ENCODE measurements at places on chromosomes 4 and X.

DNA sequence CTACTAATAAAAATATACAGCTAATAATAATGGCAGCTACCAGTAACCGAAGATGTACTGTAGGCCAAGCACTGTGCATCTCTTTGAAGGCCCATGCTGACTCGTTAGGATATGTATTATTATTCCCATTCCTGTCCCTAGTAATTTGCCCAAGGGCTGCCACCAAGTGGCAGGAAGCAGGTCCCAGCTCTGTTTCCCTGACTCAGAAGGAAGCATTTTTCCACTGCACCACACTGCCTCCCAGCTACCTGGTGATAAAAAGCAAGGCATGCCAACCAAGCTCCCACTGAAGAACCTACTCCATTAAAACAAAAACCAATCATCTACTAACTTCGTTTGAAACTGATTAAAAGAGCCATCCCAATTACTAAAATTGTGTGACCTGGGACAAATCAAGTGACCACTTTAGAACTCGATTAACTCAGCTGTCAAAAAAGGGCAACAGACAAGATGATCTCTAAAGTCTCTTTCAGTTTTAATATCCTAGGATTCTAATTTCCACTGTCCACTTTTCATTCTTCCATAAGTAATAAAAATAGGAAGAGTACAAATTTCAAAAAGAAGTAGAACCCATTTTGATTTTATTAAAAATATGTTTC lies 24.3 kb upstream of the PGM2 start:
- DNase-seq: no peak

- DNase-seq: no peak
Observed at GRCh38 chr4:100063355-100063754, 113.3 kb upstream of the H2AZ1 start.

GRCh38 chrX:37684426-37684825 lies 1.2 kb upstream of the XK start:
- DNase-seq: peak; percentile 19

DNA sequence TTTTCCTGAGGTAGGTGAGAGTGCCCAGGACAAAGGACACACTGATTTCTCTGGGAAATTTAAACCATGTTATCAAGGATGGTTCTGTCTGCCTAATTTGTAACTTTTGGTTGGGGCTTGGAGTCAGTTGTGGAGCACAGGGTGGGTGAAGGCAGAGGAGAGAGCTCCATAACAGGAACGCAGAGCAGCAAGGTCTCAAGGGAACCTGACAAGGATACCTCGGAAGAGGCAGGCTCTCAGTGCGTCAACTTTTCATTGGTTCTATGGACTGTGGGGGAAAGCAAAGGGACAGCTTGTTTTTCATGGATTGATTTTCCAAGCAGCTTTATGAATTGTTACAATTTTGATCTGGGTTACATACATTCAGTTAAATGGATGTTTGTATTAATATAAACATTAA lies 110.4 kb downstream of the SLIT2 start:
- no peak for DNase-seq

DNA sequence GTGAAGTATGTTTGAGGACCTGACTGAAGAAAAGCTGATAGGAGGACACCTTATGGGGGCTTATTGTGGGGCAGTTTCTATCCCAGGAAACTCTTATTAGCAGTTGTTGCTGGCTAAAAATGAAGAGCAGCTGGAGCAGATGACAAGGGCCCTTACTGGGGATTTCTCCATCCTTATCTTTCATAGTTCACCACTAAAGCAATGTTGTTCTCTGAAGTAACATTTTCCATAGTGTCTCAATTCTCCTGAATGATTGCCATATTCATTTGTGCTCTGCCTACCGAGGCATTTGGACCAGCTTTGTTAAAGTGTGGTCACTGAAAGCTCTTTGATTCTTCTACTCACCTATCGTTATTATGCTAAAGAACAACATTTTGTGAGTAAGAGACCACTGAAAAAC lies 7.7 kb downstream of the ENOX2 start:
- DNase-seq: no peak

GRCh38 chr4:110296892-110297291 lies 98.5 kb upstream of the ELOVL6 start:
- DNase-seq: no peak

DNA sequence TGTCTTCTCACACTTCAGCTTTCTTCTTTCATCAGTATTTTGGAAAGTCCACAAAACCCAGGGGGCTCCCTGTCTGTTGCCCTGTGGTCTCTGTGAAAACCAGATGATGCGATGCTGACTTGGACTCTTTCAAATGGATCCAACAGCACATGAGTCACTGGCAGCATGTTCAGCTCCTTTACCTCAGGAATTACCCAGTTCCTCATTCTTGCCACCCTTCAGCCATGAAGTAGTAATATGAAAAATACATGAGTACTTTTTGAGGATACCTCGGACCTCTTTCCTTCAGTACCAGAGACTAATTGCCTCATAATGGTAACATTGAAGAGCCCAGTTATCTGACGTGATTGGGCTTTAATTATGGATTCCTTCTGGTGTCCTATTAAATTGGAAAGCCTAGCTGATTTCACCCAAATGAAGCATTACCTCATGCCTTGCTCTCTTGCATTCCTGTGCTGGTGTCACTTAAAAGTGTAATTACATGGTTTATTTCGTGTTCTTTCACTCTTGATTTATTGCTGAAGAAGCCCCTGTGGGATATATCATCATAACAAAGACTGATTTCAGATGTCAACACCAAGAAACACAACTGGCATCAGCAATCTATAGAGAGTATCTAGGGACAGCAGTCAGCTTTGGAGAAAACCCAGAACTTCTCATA lies 63.4 kb downstream of the NFKB1 start:
- DNase-seq: no peak

DNA sequence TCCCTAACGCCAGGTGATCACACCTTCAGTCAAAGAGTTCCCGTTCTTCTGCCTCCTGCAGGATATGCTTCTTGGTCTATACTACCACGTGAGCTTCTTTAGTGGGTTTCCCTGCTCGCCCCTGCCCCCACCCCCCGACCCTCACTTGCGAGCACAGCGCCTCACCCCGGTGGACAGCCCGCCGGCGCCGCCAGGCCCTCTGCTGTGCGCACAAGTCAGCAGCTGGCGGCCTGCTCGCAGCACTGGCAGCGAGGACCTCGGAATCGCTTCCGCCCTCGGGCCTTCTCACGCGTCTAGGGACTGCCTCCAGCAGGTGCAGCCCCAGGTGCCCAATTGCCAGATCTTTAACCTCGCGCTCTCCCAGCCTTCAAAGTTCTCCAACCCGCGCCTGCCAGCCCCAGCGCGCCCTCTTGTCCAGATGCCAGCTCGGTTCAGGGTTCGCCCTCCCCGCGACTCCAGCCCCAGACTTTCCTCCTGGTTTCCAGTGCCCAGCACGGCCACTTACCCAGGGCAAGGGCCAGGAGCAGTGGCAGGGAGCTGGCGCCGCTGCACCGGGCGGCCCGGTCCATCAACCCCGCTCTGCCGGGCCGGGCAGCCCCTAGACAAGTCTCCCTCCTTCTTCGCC lies 454 bp downstream of the BTC start:
- no peak for DNase-seq

- no peak for DNase-seq
Observed at GRCh38 chr4:185237175-185237574, 27.8 kb downstream of the SNX25 start.

- no peak for DNase-seq
Observed at GRCh38 chrX:139246295-139246694, 284.2 kb upstream of the F9 start.

- DNase-seq: peak; percentile 72
Observed at GRCh38 chr4:108018040-108018883, 28.6 kb downstream of the HADH start.

DNA sequence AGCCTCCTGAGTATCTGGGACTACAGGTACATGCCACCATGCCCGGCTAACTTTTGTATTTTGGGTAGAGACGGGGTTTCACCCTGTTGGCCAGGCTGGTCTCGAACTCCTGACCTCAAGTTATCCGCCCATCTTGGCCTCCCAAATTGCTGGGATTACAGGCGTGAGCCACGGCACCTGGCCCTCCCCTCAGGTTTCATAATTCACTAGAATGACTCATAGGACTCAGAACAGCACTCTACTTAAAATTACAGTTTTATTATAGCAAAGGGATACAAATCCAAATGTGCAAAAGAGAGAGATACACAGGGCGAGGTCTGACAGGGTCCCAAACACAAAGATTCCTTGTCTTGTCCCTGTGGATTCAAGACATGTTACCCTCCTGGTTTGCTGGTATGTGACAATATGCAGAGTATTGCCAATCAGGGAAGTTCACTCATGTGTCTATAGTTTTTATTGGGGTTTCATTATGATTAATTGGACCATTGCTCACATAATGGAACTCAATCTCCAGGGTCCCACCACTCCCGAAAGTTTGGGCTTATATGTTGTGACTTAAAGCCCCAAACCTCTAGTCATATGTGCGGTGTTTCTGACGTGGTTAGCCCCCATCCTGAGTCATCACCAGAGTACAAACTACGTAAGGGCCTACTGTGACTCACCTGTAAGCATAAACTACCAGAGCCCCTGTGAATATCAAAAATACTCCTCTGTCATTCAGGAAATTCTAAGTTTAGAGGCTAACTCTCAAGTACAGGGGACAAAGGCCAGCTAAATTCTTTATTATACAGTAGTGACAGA lies 5.2 kb downstream of the YIPF6 start:
- no peak for DNase-seq

GRCh38 chrX:1386338-1387127 lies 5.4 kb downstream of the SLC25A6 start:
- DNase-seq: no peak

DNA sequence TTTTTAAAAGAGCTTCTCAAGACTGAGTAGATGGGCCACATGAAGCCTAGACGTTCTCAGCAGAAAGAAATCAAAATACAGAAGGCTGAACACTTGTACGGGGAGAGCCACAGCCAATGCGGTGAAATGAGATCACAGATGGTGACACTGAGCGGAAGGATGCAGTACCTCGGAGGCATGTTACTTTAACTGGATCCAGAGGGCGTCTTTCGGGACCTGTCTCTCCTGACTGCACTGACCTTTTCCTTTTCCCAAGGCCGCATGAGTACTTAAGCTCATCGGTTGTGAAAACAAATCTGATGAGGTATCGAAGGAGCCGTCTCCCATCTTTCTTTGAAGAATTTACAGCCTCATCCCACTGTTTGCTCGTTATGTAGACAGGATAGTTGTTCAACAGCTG lies 32.6 kb downstream of the BEND4 start:
- no peak for DNase-seq

DNA sequence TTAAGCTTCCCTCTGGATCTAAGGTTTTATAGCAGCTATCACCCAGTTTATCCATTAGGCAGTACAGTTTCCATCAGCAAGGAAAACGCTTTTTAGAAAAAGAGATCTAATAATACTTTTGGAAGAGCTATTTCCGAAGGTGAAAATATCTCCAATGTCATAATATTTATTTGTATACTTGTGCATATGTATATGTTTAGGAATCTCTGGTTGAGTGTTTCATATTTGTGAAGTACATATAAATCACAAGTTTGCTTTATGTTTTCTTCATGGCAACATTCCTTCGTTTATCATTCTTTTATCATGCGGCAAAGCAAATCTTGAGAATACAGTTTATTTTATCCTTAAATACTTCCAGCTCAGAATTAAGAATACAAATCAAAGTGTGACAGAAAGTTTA lies 6.2 kb upstream of the PCDH18 start:
- DNase-seq: no peak

GRCh38 chr4:141066690-141067089 lies 66.6 kb downstream of the RNF150 start:
- DNase-seq: no peak

DNA sequence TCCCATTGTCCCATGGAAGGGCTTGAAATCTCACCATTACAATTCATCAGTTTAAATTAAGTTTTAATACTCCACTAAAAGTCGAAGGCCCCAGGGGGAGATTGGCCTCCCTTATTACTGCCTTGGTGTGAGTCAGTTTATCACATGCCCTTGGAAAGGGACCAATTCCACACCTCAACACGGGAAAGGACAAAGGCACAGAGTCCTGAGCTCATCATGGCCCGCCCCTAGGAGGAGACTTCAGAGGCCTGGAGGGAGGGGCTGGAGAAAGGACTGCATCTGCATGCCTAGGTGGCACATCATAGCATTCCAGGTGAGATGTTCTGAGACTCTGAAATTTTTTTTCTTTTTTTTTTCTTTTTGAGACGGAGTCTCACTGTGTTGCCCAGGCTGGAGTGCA lies 2.8 kb upstream of the SEL1L3 start:
- no peak for DNase-seq

GRCh38 chrX:140087875-140088274 lies 122.6 kb upstream of the CXorf66 start:
- no peak for DNase-seq

- no peak for DNase-seq
Observed at GRCh38 chr4:8002525-8003309, 63.1 kb upstream of the AFAP1 start.

DNA sequence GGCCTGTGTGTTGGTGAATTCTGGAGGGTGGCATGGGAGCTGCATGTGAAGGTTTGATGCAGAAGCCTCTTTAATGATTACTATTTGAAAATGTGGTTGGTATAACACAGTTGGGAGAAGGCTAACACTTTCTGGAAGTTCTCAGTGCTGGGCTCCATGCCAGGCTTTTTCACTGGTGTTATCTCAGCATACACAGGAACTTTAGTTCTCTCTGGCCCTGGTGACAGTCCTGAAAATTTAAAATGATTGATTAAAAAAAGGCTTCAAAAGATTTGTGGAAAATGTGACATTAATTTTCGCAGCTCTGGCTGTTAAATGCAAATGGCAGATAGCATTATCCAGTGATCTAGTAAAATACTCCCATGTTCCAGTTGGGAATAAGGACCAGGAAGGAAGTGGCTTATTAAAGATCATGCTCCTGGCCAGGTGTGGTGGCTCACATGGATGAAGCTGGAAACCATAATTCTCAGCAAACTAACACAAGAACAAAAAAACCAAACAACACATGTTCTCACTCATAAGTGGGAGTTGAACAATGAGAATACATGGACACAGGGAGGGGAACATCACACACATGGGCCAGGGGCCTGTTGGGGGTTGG lies 36.6 kb downstream of the DIPK2B start:
- DNase-seq: no peak

- no peak for DNase-seq
Observed at GRCh38 chr4:98656886-98657285, 1.5 kb downstream of the TSPAN5 start.

- no peak for DNase-seq
Observed at GRCh38 chr4:120841580-120841979, 80.9 kb downstream of the PRDM5 start.

- DNase-seq: no peak
Observed at GRCh38 chr4:47801481-47802002, 36.3 kb downstream of the CORIN start.
